ENCODE measurements at places on chromosomes 5 and 9. TPM values are rescaled to one million over a fixed set of nuclear protein-coding genes. Genes with fewer than 3 reads are reported as not detected.

- no peaks in the 10 kb centered on the region for H3K4me1 ChIP-seq
- H3K27me3 ChIP-seq, result no peaks in the 10 kb centered on the region
- H3K36me3 ChIP-seq, result no peaks in the 10 kb centered on the region
- no peak overlapping the region for H3K4me3 ChIP-seq
- no peak overlapping the region for H3K27ac ChIP-seq
- DNase-seq, result no peak
Observed at GRCh38 chr5:122401976-122402725, 90.1 kb downstream of the SNCAIP start.

- H3K27me3 ChIP-seq, result peaks cover 57% of the 10 kb centered on the region
- no peaks in the 10 kb centered on the region for H3K4me1 ChIP-seq
- no peak for DNase-seq
- H3K4me3 ChIP-seq, result no peak overlapping the region
Observed at GRCh38 chr5:116838011-116838536, 263.5 kb upstream of the SEMA6A start.

DNA sequence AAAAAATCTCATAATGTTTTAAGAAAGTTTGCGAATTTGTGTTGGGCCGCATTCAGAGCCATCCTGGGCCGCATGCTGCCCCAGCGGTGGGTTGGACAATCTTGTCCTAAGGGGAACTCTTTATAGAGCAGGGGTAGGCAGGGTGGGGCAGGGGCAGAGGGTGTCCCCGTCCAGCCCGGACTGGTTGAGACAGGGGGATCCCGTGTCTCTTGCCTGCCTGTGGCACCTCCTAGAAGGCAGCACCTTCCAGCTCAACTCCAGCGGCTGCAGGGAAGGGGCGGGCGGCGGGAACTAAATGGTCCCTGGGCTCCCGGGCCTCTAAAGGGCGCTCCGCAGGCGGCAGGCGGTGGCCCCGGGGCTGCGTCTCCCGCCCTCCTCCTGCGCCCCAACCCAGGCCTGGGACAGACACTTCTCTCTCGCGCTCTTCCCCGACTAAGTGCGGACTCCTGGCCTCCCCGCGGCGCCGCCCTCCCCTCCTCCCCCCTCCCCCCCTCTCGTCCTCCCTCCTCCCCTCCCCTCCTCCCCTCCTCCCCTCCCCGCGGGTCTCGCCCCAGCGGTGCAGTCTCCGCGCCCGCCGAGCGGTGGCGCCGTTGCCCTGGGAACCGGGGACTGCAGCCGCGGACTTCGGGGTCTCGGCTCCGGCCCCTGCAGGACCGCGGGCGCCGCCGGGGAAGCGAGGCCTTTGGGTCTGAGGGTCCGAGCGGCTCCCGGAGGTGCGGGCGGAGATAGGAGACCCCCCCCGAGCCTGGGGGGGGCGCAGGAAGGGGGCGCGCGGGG, 132.6 kb downstream of the MRPL36 start:
- DNase-seq, result peak; percentile 37
- H3K27ac ChIP-seq, result no peak overlapping the region
- no peaks in the 10 kb centered on the region for H3K36me3 ChIP-seq
- H3K27me3 ChIP-seq, result peaks cover 75% of the 10 kb centered on the region

DNA sequence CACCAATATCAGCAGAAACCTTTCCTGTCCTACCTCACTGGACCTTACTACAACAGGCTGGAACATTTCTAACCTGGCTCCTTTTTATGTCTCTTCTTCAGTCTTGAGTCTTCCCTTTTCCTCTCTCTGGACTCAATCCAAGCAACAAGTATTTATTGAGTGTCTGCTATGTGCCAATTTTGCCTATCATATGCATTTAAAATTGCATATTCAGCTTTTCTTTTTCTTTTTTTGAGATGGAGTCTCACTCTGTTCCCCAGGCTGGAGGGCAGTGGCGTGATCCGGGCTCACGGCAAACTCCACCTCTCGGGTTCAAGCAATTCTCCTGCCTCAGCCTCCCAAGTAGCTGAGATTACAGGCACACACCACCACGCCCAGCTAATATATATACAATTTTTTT, 65.8 kb downstream of the MEIKIN start:
- no peaks in the 10 kb centered on the region for H3K27me3 ChIP-seq
- H3K36me3 ChIP-seq, result no peaks in the 10 kb centered on the region
- H3K4me3 ChIP-seq, result no peak overlapping the region
- DNase-seq, result no peak
- H3K27ac ChIP-seq, result no peak overlapping the region
- no peaks in the 10 kb centered on the region for H3K4me1 ChIP-seq

- no peak for DNase-seq
- peaks cover 5% of the 10 kb centered on the region for H3K4me1 ChIP-seq
- no peaks in the 10 kb centered on the region for H3K36me3 ChIP-seq
- H3K4me3 ChIP-seq, result no peak overlapping the region
Observed at GRCh38 chr9:101706261-101706798, 32.1 kb downstream of the GRIN3A start.

DNA sequence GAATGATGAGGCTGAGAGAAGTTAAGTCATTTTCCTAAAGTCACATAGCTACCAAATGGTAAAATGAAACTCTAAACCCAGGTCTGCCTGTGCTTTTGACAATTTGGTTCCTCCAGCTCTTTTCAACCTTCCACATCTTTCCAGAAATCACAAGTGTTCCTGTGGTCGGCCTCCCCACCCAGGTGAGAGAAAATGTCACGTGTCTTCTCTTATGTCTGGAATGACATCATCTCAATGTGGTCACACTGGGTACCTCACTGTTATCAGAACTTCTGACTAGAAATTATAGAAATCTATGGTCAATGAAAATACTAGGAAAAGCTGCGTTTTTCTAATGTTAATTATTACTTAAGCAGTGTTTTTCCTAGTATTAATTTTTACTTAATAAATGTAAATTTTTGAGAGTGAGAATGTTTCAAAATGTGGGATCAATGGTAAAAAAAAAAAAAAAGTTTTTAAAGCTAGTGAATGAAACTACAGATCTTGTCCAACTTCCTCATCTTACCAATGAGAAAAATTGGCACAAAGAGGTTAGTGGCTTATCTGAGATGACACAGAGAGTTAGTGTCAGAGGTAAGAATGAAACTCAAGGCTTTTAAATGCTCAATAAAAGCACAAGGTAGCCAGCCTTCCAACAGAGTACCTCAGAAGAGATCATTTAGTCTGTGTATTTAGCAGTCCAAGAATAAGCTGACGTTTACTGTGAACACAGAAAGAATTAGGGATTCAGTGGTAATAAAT, 228.7 kb upstream of the NR4A3 start:
- no peak overlapping the region for H3K4me3 ChIP-seq
- H3K4me1 ChIP-seq, result no peaks in the 10 kb centered on the region
- no peaks in the 10 kb centered on the region for H3K36me3 ChIP-seq
- DNase-seq, result no peak
- H3K27ac ChIP-seq, result no peak overlapping the region

DNA sequence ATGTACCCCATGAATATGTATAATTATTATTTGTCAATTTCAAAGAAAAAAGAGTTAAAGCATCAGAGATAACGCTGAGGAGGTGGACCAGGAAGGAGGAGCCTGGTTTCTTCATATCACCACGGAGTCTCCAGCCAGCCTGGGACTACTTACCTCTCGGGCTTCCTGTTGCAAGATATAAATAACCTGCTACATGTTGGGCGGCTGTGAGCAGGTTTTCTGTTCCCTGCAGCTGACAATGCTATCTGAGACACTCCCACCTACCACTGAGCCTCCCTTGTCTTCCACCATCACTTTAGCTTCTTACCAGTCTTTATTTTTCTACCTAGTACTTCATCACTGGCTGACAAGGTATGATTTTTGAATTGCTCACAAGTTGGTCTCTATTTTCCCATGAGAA, 102.7 kb upstream of the CPEB4 start:
- H3K4me3 ChIP-seq, result no peak overlapping the region
- H3K27ac ChIP-seq, result no peak overlapping the region
- no peaks in the 10 kb centered on the region for H3K36me3 ChIP-seq

- no peaks in the 10 kb centered on the region for H3K36me3 ChIP-seq
- no peaks in the 10 kb centered on the region for H3K4me1 ChIP-seq
- H3K27ac ChIP-seq, result no peak overlapping the region
- no peaks in the 10 kb centered on the region for H3K27me3 ChIP-seq
- no peak overlapping the region for H3K4me3 ChIP-seq
Observed at GRCh38 chr5:67639976-67640375, 443.4 kb upstream of the CD180 start.

GRCh38 chr5:179217356-179217755, 127.9 kb downstream of the ADAMTS2 start:
- no peaks in the 10 kb centered on the region for H3K27me3 ChIP-seq
- no peaks in the 10 kb centered on the region for H3K36me3 ChIP-seq
- H3K4me1 ChIP-seq, result no peaks in the 10 kb centered on the region
- no peak overlapping the region for H3K4me3 ChIP-seq
- H3K27ac ChIP-seq, result no peak overlapping the region

DNA sequence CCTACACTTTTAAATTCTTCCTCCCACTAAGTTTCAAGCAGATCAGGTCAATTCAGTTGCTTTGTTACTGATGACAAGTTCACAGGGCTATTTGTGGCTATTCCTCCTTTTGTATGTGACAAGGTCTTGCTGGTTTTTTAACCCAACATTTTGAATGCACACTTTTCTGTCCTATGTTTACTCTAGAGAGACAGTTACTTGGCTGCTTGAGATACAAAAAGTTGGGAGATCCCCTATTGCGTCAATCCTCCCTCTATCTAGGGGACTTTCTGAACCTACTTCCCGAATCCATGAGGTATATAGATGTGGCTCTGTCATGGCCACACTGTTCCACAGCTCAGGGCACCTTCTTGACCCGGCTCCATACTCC, 386.7 kb downstream of the NTRK2 start:
- no peak overlapping the region for H3K27ac ChIP-seq
- H3K4me3 ChIP-seq, result no peak overlapping the region
- no peaks in the 10 kb centered on the region for H3K36me3 ChIP-seq
- no peaks in the 10 kb centered on the region for H3K27me3 ChIP-seq
- no peaks in the 10 kb centered on the region for H3K4me1 ChIP-seq

DNA sequence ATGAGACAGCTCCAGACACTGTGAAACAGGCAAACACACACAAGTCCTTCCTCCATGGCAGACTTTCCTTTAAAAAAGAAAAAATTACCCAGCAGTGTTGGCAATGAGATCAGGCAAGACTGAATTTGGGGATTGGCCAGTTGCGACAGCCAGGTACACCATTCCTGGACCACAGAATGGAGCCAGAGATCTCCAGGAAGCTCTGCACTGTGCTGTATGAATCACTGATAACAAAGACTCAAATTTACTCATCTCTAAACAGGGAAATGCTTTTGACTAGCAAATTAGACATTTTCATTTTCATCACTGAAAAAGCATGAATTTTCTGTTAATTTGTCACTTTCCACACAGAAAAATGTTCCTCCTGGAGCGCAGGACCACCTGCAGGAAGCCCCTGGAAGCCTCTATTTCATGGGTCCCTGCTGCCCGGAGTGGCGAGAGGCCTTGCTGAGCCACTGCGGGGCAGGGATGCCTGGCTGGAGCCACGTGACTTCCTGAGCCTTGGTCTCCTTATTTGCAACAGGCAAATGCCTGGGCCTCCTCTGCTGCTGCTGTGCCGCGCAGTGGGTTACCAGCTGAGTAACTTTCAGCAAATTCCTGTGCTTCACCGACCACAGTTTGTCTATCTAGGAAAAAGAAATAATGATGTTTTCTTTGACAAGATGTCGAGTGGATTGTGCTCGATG, 185.9 kb upstream of the ZNF618 start:
- H3K36me3 ChIP-seq, result no peaks in the 10 kb centered on the region
- peaks cover 40% of the 10 kb centered on the region for H3K27me3 ChIP-seq
- no peak overlapping the region for H3K27ac ChIP-seq
- H3K4me1 ChIP-seq, result no peaks in the 10 kb centered on the region
- no peak overlapping the region for H3K4me3 ChIP-seq

DNA sequence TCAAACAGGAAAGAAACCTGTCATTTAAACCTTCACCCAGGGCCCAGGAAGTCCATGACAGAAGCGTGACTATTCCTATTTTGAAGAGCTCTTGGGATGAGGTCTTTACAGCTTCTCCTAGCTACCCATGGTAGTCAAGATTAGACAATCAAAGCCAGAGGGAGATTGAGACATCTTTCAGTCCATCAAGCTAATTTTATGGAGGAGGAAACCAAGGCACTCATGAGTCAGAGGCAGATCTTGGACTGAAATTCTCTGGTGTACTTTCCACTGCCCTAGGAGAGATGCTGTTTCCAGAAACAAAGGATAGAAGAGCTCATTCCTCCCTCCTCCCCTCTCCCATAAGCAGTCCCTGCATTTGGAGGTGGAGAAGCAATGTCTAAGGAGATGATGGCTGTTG, 9.2 kb downstream of the TNFSF8 start:
- no peak overlapping the region for H3K27ac ChIP-seq
- H3K36me3 ChIP-seq, result no peaks in the 10 kb centered on the region
- no peak overlapping the region for H3K4me3 ChIP-seq
- DNase-seq, result no peak
- no peaks in the 10 kb centered on the region for H3K27me3 ChIP-seq

- no peak for DNase-seq
- no peak overlapping the region for H3K27ac ChIP-seq
- no peak overlapping the region for H3K4me3 ChIP-seq
Observed at GRCh38 chr5:32601623-32602295, 16.4 kb downstream of the SUB1 start.

DNA sequence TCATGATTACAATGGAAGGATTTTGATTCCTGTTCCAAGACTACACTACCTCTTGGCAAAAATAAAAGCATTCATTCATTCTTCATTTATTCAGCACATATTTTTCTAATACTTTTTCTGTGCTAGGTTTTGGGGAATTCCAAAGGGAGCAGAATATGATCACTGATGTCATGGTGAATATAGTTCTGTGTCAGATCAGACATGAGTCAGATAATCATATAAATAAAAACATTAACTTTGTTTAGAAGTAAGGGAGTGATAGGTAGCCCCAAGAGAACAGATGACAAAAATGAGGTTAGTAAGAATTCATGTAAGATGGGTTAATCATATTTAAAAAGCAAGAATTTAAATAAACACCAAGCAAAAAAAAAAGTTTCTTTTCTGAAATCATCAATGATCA, 94.1 kb upstream of the RANBP6 start:
- no peaks in the 10 kb centered on the region for H3K27me3 ChIP-seq
- H3K4me3 ChIP-seq, result no peak overlapping the region
- no peak overlapping the region for H3K27ac ChIP-seq
- no peak for DNase-seq
- no peaks in the 10 kb centered on the region for H3K4me1 ChIP-seq

DNA sequence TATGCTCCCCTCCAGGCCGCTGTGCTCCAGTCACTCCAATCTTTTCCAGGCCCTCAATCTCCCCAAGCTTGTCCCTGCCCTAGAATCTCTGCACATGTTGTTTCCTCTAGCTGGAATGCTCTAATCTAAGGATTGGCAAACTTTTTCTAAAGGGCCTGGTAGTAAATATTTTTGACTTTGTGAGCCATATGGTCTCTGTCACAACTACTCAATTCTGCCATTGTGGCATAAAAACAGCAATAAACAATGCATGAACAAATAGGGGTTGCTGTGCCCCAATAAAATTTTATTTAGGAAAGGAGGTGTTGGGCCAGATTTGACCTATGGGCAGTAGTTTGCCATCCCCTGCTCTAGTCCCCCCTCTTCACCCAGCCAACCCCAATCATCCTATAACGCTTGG, 150.5 kb upstream of the LRRTM2 start:
- no peak overlapping the region for H3K27ac ChIP-seq
- DNase-seq, result no peak
- no peaks in the 10 kb centered on the region for H3K36me3 ChIP-seq
- no peaks in the 10 kb centered on the region for H3K27me3 ChIP-seq
- H3K4me1 ChIP-seq, result no peaks in the 10 kb centered on the region

GRCh38 chr5:95948631-95949030, 13.0 kb downstream of the ELL2 start:
- H3K27ac ChIP-seq, result no peak overlapping the region
- no peaks in the 10 kb centered on the region for H3K36me3 ChIP-seq
- no peak for DNase-seq
- H3K27me3 ChIP-seq, result no peaks in the 10 kb centered on the region

Gene PCDHA12
- total RNA-seq, result not detected

Gene HAVCR2
- total RNA-seq, result 4.4 TPM

Gene ZNF484
- 5.2 TPM for total RNA-seq

Gene SPTLC1
- total RNA-seq, result 107 TPM

Gene RGP1
- 47.5 TPM for total RNA-seq

Gene FGF10
- total RNA-seq, result 4.9 TPM
